ENCODE measurements at places on chromosomes 11 and 22.
A peak's percentile ranks its signal among the peaks of the same experiment; 100 is the strongest.

GRCh38 chr22:40764763-40765441, 54.2 kb downstream of the SLC25A17 start:
- peak; percentile 22 for DNase-seq

- DNase-seq = no peak
Observed at GRCh38 chr11:130534551-130534950, 86.1 kb downstream of the ADAMTS15 start.

- no peak for DNase-seq
Observed at GRCh38 chr22:23696326-23696851, 5.6 kb downstream of the RGL4 start.

GRCh38 chr11:134901542-134901941, 489.5 kb upstream of the B3GAT1 start:
- no peak for DNase-seq

DNA sequence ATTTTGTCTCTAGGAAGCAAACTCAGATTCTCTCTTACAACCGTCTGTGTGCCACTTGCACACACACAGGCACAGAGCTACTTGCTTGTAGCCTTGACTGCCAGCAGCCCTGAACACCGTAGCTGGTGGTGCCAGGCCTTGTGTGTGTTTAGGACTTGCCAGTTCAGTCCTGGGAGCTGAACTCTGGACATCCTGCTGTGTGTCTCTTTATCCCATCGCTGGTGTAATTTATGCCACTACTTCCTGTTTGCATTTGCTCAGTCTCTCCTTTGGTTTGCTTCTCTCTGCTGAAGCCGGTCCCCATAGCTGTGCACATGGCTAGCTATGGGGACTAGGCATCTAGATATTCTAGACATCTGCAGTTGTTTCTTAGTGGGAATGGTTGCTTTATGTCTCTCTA, 24.0 kb downstream of the MARK2 start:
- no peak for DNase-seq

GRCh38 chr22:30048681-30049080, 31.6 kb upstream of the HORMAD2 start:
- DNase-seq = no peak

GRCh38 chr11:122863704-122864326, 18.7 kb upstream of the JHY start:
- DNase-seq = peak; percentile 66

DNA sequence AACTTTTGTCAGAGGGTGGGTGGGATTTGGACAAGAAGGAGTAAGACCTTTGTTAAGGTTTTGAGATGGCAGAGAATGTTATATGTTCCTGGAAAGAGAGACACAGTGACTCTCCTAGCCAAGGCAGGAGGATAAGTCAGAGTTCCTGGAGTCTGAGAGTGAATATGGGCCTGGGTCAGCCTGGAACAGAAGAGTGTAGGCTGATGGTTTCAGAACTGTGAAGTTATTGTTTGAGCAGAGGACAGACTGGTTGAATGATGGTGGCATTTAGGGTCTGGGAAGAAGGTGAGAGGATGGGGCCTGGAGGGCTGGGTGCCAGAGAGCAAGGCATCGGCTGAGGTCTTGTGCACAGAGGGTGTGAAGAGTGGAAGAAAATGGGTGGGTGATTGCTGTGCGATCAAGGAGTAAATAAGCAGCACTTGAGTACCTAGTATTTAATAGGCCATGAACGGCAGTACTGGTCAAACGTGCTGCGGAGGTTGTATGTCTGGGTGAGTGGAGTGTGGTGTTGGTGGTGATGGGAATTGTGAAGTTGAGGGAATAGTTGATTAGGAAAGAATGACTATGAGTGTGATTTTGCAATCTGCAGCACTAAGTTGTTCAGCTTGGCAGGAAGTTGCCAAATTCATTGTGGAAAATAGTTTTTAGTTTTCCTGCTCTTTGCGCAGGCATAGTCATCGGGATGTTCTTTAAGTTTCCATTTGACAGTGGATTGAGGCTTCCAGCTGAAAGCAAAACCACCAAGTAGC, 1.8 kb downstream of the PANX1 start:
- peak; percentile 84 for DNase-seq

DNA sequence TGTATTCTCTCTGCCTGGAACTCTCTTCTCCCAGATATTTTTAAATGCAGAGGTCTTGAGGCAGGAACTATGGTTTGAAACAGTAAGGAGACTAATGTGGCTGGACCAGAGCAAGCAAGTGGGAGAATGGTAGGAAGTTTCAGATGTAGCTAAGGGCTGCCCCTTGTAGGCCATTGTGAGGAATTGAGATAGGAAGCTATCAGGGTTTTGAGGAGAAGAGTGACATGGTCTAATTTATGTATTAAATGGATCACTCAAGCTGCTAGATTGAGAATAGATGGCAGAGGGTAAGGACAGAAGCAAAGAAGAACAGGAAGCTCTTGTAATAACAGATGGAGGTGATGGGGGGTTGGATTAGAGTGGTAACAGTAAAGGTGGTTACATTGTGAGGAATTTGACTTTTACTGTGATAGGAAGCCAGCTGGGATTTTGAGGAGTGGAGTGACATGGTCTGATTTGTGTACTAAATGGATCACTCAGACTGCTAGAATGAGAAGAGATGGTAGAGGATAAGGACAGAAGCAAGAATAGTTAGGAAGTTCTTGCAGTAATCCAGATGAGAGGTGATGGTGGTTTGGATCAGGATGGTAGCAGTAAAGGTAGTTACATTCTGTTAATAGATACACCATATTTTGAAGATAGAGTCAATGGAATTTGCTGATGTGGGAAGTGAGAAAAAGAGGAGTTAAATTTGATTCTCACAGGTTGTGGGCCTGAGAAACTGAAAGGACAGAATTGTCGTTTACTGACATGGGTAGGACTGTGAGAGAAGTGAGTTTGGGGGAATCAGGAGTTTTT, 63.0 kb downstream of the HIPK3 start:
- no peak for DNase-seq

DNA sequence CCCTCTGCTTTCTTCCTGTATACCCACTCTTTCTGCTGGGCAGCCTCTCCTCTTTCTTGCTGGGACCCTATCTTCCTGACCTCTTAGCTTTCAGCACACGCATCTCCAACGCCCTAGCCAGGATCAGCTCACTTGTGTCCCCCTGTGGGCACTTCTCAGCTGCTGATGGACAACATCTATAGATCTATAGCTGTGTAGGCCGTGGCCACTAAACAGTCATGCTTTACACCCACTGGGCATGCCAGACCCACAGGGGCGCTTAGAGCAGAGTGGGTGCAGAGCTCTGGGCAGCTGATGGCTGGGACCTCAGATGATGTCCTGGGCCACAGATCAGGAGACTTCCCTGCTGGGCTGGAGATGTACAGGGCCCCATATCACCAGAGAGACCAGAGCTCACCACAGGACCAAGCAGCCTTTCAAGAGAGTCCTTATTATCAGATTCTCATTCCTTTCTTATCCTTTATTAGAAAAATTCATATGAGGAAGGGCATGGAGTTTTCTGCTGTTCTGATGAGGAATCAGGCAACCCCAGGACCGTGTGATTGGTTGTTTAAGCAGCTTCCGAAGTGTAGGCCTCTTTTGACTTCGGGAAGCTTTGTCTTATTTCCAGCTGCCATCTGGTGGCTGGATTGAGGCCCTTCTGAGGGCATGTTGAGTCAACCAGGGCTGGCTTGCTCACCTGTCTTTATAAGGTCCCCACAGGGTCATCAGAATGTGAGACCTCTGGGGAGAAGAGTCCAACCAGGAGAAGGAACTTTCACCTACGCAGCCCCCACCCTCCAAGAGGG, 60.5 kb downstream of the OSBP2 start:
- DNase-seq = peak; percentile 91

GRCh38 chr11:67545280-67545679, 22.0 kb upstream of the CABP2 start:
- no peak for DNase-seq

- DNase-seq = no peak
Observed at GRCh38 chr22:32571761-32572160, 97.2 kb downstream of the FBXO7 start.

GRCh38 chr22:22754268-22754657, 109.8 kb downstream of the GGTLC2 start:
- no peak for DNase-seq

DNA sequence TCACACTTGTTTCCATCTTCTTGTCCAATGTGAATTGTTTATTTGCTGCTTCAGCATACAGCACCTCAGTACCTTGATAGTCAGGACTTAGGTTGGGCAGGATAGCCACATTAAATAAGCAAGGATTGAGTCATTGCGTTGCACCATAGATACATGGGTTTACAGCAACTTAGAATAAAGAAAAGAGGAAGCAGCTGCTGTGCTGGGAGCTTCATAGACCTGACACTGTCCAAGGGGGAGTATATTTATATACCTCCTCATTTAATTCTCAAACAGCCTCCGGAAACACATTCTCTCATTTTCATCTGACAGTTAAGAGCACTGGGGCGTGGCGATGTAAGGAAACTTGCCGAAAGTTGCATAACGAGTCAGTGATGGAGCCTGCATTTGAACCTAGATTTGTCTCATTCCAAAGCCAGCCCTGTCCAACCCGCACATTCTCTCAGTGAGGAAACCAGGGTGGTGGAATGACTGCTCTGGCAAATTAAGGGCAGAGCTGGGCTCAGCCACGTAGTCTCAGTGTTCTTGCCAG, 42.2 kb downstream of the UBASH3B start:
- DNase-seq = peak; percentile 24

DNA sequence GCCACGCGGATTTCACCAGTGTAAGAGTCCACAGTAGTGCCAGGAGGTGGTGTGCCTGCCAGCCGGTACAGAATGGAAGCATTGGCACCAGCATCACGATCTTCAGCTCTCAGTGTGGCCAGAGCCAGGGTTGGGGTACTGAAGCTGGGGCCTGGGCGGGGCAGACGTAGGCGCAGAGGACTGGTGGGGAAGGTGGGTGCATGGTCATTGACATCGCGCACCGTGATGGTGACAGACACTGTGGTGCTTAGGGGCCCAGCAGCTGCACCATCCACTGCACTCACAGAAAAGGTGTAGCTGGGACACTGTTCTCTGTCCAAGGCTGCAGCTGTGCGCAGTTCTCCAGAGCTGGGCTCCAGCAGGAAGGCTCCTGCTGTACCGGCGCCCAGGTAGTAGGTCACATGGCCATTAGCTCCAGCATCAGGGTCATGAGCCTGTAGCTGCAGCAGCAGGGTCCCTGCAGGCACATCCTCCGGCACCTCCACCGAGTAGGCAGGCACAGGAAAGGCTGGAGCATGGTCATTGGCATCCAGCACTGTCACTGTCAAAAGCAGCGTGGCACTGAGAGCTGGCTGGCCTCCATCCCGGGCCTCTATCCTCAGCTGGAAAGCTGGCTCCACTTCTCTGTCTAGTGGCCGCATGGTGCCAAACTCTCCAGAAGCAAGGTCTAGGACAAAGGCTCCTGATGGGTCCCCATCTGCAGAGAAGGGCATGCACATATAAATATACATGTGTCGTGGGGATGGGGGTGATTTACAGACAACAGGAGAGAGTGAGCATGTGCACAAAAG, 7.9 kb upstream of the TPP1 start:
- DNase-seq = no peak

DNA sequence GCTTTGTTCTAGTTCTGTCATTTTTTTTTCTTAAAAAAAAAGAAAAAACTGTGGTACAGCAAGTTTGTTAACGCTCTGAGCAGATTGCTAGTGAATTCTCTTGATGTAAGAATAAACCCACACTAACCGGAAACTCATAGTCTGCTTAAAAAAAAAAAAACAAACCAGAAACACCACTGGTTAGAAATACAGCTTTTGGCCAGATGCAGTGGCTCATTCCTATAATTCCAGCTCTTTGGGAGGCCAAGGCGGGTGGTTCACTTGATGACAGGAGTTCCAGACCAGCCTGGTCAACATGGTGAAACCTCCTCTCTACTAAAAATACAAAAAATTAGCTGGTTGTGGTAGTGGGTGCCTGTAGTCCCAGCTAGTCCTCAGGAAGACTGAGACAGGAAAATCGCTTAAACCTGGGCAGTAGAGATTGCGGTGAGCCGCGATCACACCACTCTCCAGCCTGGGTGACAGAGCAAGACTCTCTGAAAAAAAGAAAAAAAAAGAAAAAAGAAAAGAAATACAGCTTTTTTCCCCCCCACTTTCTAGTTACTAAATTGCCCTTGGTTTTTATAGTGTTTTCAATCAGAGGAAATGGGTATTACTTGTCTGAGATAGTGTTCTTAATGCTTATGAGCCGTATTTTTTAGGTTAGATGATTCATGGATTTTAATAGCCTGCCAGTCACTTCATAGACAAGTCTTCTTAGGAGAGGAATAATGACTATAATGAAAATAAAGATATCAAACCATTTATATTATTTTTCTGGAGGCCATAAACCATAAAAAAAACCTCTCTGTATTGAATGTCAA, 222.8 kb downstream of the DDX10 start:
- no peak for DNase-seq
